AG20443 (cell line): ENCODE measurements at places on chromosomes 3 and 15.

GRCh38 chr3:42174679-42175385 lies 83.7 kb downstream of the TRAK1 start:
- no peak for DNase-seq

DNA sequence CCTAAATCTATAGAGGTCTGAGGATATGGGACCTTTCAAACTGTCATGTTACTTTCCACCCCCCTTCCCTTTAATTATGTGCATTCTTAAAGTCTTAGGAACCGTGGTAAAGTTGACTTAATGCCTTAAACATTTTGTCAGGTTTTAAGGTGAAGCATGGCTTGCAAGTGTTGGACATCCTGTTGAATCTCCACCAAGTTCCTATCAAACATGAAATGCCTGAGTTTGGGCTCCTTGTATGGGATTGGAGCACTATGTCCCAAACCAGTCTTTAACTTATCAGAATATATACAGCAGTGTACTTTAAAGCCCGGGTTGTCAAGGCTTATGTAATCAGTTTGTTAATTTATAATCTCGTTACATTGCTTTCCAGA lies 1.1 kb downstream of the SNRK start:
- DNase-seq = no peak

- DNase-seq = no peak
Measured at GRCh38 chr3:25503898-25504301, 75.8 kb downstream of the RARB start.

- peak; percentile 67 for DNase-seq
Measured at GRCh38 chr3:10933805-10934481, 58.6 kb upstream of the SLC6A1 start.

GRCh38 chr15:83475551-83475950 lies 28.4 kb downstream of the SH3GL3 start:
- peak; percentile 26 for DNase-seq

GRCh38 chr3:11195721-11196332 lies 41.5 kb downstream of the HRH1 start:
- peak; percentile 51 for DNase-seq

GRCh38 chr15:31489801-31490646 lies 163.4 kb downstream of the KLF13 start:
- peak; percentile 84 for DNase-seq

GRCh38 chr3:183085634-183086390 lies 13.5 kb downstream of the MCCC1 start:
- no peak for DNase-seq

GRCh38 chr15:63530235-63530634 lies 25.8 kb downstream of the USP3 start:
- no peak for DNase-seq

- DNase-seq = peak; percentile 31
Measured at GRCh38 chr3:74693251-74693650, 78.8 kb upstream of the CNTN3 start.

DNA sequence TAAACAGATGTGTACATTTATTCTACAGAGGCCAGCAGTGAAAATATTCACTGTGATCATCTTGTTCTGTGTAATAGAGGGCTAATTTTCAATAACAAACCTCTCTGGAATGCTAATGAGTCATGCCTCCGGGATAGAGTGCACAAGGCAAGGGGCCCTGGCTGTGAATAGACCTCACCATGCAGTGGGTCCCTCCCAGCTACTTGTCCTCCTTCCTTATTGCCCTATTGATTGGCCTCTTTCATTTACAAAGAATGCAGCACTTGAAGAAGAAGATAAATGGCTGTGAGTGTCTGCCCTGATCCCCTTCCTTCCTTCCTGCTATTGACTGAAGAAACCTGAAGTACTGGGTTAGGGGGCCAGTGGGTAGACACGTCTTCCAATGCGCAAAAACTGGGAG lies 436.3 kb downstream of the WDR72 start:
- no peak for DNase-seq

DNA sequence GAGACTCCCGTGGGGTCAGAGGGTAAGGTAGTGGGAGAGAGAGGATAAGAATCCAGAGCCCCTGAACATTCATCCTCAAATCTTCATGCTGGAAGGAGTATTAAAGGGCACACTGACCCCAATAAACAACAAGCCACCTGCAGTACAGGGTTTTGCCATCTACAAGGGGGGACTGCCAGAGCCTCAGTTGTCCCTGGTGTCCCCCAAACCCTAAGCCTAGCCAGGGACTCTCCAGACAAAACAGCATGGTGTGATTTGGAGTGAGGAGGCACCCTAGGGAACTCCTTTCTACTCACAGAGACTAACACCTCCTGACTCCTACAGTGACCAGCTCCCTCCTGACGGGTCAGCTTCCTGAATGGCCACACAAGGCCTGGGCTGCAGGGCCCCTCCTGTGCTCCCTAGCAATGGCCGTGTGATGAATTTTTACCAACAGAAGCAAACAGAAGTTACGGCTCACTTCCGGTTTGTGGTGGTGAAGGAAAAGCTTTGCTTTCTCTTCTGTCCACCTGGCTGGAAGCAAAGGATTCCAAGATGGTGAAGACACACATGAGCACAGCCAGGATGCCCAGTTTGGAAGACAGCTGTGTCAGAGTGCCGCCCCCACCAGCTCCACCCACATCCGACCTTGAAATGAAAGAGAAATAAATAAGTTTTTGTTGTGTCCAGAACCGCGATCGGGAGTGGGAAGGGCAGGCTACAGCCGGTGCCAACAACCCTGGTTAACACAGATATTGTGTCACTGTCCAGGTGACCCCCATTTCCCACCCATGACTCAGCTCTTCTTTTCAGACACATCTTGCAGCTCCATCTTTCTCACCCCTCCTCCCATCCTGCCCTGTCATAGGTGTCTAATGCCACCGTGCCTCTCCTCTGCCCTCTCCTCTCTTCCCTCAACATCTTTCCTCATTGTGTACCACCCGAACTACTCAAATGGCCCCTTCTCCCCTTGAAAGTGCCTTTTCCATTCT lies 69.6 kb upstream of the ATP13A3 start:
- peak; percentile 16 for DNase-seq

GRCh38 chr3:182814419-182815062 lies 21.2 kb downstream of the ATP11B start:
- no peak for DNase-seq

DNA sequence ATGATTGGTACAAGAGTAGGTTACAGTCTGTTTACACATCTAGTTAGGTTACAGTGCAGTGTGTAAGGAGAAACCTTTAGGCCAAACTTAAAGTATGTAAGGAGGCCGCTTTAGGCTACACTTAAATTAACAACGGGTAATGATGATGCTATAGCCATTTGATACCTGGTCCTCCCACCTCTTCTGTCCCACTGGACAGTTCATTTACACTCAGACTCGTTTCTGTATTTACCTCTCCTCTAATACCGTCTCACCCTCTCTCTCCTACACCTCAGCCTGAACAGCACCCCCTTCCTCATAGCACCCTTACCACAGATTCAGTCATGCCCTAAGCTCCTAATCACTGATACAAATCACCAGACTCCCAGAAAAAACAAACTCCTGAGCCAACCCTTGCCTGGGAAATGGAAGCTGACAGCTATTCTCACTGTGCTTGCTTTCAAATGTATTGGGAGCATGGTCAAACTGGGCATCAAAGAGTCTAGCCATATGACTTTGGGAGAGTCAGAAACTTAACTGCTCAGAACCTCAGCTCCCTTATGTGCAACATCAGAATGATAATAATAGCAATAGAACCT lies 241.3 kb upstream of the SETMAR start:
- DNase-seq = no peak

DNA sequence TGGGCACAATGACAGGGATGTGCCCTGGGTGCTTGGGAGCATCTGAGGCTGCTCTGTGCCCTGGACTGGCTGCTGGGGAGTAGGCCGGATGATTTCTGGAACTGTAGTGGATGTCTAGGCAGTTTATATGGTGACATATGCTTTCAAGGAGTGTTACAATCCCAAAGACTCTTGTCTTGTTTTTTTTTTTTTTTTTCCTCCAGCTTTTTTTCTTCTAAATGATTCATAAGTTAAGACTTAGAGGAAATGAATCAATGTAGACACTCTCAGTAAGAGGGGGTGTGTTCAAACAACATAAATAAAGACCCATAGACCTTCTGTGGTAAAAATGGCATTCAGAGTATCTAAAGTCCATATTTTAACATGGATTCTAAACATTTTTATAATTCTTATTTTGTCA lies 706.1 kb upstream of the GOLIM4 start:
- peak; percentile 55 for DNase-seq

DNA sequence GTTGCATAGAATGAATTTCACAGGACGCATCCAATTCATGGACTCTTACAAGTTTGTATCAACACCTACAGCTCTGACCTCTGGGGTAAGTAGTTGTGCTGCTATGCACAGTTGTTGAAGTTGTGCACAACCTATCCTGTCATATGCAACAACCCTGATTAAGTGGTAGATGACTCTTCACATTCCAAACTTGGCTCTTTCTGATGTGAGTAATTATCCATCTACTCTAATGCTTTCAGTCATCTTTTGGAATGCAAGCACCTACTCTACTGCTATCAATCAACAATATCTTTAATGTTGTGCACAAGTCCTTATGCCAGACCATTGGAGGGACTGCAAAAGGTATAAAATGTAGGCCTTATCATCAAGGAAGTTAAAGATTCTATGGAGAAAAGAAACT lies 921.4 kb downstream of the MCTP2 start:
- no peak for DNase-seq

DNA sequence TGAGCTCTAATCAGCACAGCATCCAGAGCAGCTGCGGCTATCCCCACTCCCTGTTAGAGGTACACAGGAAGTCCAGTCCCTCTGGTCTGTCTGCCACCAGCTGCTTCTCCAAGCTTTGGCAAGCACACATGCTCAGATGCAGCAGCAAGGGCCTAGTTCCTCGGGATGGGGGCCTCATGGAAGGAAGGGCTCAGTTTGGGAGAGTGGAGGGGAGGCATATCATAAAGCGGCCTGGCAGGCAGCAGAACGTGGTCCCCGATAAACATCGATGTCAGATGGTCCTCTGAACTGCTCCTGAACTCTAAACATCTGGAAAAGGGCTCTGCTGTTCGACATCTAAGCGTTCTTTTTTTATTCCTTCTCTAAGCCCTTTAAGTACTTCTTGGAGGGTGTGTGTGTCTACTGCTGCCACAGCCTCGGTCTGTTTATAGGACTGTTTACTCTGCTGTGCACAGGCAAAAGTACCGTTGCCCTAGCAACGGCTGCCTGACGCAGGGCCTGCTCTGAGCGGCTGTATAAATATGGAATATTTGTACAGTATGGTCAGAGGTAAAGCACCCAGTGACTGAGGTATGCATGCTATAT lies 74.6 kb downstream of the PRICKLE2 start:
- peak; percentile 67 for DNase-seq

DNA sequence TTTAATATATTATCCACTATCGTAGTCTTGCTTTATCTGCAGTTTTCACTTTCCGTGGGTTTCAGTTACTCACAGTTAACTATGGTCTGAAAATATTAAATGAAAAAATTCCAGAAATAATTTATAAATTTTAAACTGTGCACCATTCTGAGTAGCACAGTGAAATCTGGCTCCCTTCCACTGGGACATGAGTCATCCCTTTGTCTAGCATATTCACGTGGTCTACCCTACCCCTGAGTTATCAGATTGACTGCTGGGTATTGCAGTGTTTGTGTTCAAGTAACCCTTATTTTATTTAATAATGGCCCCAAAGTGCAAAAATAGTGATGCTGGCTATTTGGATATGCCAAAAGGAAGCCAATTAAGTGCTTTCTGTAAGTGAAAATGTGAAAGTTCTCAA lies 539.5 kb upstream of the AGTR1 start:
- DNase-seq = peak; percentile 31

DNA sequence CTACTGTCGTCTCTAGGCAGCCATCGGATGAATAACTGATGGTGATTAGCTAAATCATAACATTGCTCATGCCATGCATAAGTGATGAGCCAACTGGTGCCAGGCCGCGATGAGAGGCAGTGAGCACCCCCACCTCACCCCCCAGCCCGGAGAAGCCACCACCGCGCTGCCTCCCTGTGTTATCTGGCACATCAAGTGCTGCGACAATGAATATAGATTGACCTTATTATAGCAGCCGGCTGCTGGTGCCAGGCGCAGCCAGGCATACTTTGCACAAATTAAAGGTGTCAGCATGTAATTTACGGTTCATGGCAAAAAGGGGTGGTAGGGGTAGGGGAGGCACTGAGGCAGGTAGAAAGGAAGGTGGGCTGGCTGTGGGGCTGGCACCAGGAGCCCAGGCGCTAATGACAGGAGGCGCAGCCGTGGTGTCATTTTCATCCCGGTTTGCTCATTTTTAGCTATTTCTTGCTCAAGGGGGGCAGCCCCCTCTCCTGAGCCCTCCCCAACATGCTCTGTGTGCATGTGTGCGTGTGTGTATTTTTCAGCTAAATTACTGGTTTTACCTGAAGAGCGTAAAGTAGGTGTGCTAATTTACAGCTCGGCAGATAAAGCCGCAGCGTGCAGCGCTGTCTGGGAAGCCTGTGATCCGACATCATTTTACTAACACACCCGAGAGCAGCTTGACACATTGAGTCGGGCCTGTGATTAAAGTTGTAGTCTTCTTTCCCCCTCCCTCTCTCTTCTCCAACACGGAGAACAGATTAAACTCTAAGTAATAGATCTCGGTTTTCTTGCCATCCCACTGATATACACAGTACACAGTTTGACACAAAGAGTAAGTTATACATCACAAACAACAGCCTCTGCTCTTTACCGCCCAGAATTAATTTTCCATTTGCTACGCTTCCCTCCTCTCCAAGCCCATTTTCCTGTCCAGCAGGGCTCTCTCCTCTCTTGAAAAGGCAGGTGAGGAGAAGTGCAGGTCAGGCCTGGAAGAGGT lies 212.3 kb downstream of the RPLP1 start:
- DNase-seq = no peak

DNA sequence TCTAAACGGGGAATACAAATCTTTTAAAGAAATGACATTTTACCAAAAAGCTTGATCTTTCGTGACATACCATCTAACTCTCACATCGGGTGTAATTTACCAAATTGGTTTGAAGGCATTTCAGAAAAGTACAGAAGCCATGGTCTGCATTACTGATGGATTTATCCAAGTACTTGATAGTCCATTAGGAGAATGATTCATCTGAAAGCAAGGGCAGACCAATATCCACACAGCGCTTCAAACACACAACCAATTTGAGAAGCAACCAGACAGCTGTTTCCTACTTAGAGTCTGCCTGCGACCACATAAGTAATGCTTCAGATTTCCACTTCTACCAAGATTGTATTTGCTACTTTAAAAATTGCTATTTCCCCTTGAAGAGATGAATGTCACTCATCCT lies 697.6 kb upstream of the ALCAM start:
- no peak for DNase-seq

GRCh38 chr3:37667335-37667734 lies 194.3 kb upstream of the CTDSPL start:
- no peak for DNase-seq

- peak; percentile 13 for DNase-seq
Measured at GRCh38 chr3:120102232-120102631, 8.0 kb upstream of the GSK3B start.

DNA sequence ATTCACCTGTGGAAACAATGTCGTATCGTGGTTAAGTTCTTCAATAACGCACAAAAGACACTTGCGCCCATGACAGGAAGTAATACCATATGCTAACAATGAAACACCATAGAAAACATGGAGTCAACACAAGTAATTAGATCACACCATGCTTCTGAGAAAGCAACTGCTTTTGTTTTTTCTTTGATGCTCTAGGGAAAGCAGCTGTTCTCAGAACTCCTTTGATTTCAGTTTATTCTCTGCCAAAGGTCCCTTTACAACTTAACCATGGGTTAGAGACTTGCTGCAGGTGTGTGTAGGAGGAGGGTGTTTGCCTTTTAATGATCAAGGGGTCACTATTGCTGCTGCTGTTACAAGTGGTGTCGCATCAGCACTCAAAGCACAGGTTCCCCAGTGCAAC lies 324.0 kb upstream of the SLCO3A1 start:
- DNase-seq = no peak

GRCh38 chr3:174242311-174243041 lies 616.7 kb upstream of the NAALADL2 start:
- DNase-seq = no peak

- no peak for DNase-seq
Measured at GRCh38 chr3:99565331-99565730, 73.1 kb upstream of the COL8A1 start.
